Activated T-helper 2 cell treated with anti-CD3 and anti-CD28 coated beads, Interferon-gamma antibody, Interleukin-2, Interleukin-4, amounts not matched to agents 10 μg/mL and 5 μg/mL and 100 μg/mL, durations not matched to agents 14 hours and 24 hours and 36 hours (primary cell): ENCODE measurements at places on chromosomes 5 and 9. TPM values are rescaled to one million over a fixed set of nuclear protein-coding genes. Genes with fewer than 3 reads are reported as not detected.

DNA sequence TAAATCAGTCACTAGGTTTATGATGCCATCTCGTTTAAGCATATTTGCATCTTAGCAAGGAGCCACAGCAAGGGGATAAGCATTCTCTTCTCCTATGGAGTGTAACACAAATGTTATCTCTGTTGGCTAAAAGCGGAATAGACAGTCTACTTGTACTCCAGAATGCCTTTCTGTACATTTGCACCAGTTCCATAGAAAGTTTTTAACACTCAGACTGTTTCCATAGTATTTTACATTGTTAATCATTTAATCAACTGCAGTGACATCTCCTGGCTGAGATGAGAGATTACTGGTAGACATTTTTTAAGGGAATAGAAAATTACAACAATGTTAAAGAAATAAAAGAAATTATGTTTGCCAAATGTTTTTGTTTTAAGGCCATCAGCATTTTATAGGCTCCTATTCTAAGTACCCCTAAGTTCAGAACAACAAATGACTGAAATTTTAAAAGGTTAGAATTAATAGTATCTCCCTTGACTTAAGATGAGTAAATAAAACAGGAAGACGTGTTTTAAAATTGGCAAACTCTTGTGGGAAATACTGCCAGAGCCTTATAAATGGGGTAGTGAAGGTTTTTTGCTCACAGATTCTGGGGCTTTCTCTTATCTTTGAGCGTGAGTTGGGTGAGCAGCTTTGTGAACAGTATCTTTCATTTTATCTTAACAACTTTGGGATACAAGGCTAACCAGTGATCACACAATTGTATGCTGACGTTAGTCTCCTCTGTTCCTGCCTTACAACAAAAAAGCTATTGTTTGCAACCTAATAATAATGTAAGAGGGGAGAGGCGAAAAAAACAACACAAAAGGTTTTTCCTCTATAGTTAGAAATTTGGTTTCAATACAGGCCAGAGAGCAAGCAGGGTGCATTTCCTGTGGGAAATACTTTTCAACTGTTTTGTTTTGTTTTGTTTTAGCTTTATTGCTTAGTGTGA lies 294.3 kb downstream of the FBXL7 start:
- DNase-seq: no peak

GRCh38 chr9:99019510-99020331 lies 76.0 kb downstream of the COL15A1 start:
- no peak for DNase-seq

DNA sequence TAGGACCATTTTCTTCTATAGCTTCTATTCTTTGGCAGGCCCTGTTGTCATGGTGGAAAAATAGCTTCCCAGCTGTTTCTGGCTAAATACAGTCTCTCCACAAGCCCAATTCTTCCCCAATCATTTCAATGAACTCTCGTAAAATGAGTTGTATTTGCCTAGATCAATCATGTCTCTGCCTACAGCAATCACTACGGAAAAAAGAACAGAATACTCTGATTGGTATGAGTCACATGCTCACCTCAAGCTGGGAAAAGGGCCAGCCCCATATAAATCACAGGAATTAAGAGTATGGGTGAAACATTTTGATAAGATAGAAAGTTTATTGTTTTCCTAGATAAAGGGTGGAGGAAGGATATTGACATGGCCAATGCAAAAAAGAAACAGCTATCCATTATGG lies 711.4 kb downstream of the EFNA5 start:
- no peak for DNase-seq

GRCh38 chr9:126916909-126917308 lies 2.3 kb downstream of the RALGPS1 start:
- DNase-seq: no peak

GRCh38 chr9:116420993-116421538 lies 266.0 kb upstream of the TRIM32 start:
- no peak for DNase-seq

- DNase-seq: no peak
These were observed 47.1 kb downstream of the HABP4 start for GRCh38 chr9:96497117-96497399.

- no peak for DNase-seq
These were observed 134.4 kb upstream of the EFNA5 start for GRCh38 chr5:107805166-107805565.

GRCh38 chr9:83724436-83724835 lies 16.7 kb upstream of the UBQLN1 start:
- no peak for DNase-seq

- DNase-seq: no peak
These were observed 38.3 kb downstream of the RXRA start for GRCh38 chr9:134364391-134365114.

- DNase-seq: no peak
These were observed 9.4 kb downstream of the STARD4 start for GRCh38 chr5:111502956-111503355.

DNA sequence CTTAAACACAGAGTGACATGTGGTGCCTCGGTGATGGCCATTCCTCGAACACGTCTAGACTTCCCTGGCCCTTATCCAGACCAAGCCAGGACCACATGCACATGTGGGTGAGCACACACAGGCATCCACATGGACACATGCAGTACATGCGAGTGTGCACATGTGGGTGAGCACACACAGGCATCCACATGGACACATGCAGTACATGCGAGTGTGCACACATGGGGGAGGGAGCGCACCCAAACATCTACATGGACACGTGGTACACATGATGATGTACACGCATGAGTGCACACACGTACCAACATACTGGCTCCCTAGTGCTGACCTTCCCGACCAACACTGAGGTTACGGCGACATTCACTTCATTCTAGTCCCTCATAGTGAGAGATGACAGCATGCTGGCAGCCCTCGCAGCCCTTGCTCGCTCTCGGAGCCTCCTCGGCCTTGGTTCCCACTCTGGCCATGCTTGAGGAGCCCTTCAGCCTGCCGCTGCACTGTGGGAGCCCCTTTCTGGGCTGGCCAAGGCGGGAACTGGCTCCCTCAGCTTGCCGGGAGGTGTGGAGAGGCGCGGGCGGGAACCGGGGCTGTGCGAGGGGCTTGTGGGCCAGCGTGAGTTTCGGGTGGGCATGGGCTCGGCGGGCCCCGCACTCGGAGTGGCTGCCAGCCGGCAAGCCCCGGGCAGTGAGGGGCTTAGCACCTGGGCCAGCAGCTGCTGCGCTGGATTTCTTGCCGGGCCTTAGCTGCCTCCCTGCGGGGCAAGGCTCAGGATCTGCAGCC lies 186.8 kb downstream of the HSPA4 start:
- DNase-seq: no peak

GRCh38 chr9:132560616-132561202 lies 21.7 kb upstream of the BARHL1 start:
- DNase-seq: no peak

The PKD2L2 gene
- not detected in 2 replicates for total RNA-seq

The NTNG2 gene
- 3.8 and 5.2 TPM in 2 replicates for total RNA-seq

The FOXE1 gene
- not detected in 2 replicates for total RNA-seq
